ENCODE measurements at places on chromosomes 13 and 19. TPM values are rescaled to one million over a fixed set of nuclear protein-coding genes. Genes with fewer than 3 reads are reported as not detected.

NLRP7 gene
- total RNA-seq: not detected

GRCh38 chr13:90623318-90624011 is 724.0 kb upstream of the MIR17HG start:
- no peak for DNase-seq
- no peaks in the 10 kb centered on the region for H3K4me1 ChIP-seq
- no peak overlapping the region for H3K27ac ChIP-seq
- no peak overlapping the region for H3K4me3 ChIP-seq

NMRK2 gene
- total RNA-seq: not detected

TNNT1 gene
- total RNA-seq: not detected

DNA sequence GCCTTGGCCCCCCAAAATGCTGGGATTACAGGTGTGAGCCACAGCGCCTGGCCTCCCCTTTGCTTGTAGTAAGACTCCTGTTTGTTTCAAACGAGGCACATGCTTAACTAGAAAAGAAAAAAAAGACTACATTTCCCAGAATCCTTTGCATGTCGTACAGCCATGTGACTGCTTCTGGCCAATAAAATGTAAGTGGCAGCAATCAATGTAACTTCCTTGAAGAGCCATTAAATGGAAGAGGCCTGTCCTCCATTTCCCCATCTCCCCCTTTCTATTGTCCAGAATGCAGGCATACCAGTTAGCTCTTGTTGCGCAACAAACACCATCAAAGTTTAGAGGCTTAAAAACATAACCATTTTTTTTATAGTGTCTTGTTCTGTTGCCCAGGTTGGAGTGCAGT is 10.4 kb upstream of the GPR32 start:
- no peaks in the 10 kb centered on the region for H3K36me3 ChIP-seq
- H3K27me3 ChIP-seq: no peaks in the 10 kb centered on the region
- H3K4me1 ChIP-seq: no peaks in the 10 kb centered on the region

DNA sequence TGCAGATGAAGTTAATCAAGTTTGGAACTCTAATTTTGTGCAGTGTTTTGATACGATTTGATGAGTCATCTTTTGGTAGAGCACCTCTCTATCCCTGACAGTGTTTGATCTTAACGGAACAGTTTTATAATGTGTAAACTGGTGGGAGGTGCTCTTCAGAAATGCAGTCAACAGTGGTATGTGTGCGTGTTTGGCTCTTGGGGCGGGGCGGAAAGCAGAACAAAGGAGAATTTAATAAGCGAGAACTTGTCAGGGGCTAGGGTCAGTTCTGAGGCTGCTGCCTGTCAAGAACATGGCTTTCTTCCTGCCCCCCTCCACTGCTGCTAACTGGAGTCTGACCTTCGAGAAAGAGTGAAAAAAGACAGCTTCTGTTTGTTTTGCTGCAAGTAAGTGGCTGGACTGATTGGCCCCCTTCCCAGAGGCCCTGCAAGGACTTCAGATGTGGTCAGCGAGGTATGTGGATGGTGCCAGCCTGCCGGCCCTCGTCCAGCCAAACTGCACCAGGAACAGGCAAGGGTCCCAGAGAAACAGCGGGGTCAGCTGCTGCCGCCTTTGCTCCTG is 40.8 kb downstream of the BBC3 start:
- no peak overlapping the region for H3K4me3 ChIP-seq
- DNase-seq: peak; percentile 51
- no peaks in the 10 kb centered on the region for H3K36me3 ChIP-seq
- H3K4me1 ChIP-seq: peaks cover 23% of the 10 kb centered on the region
- H3K27me3 ChIP-seq: no peaks in the 10 kb centered on the region
- peak overlapping the region; percentile 27 for H3K27ac ChIP-seq

ZNF527 gene
- total RNA-seq: 5.1 TPM

ERCC2 gene
- total RNA-seq: 7.6 TPM

GRCh38 chr13:53042877-53043276 is 14.3 kb downstream of the OLFM4 start:
- H3K27me3 ChIP-seq: no peaks in the 10 kb centered on the region
- peaks cover 7% of the 10 kb centered on the region for H3K4me1 ChIP-seq
- peak overlapping the region; percentile 35 for H3K27ac ChIP-seq
